ENCODE measurements at places on chromosomes 11 and 22.
A peak's percentile ranks its signal among the peaks of the same experiment; 100 is the strongest.

DNA sequence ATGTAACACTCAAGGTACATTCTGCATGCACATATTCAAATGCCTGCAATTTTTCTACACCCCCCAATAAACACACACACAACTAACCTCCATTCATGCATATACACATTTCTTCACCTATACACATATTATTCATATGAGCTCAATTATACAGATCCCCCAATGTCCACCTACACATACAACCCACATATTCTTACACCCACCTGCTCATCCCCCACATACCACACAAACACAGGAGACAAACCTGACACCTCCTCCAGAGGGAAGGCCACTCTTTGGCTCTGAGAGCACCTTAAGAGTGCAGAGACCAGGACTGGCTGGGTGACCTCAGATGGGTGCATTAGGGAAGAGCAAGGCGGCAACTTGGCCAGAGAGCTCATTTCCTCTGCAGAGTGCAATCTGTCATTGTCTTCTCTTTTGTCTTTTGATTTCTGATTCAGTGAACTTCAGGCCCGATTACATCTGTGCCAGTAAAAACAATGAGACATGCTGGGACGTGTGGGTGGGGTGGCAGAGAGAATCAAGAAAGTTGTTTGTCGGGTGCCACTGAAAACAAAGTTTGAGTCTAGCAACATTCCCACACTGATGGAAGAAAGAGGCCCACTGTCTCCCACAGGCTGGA, 208.4 kb downstream of the NXPE2 start:
- DNase-seq, result no peak

DNA sequence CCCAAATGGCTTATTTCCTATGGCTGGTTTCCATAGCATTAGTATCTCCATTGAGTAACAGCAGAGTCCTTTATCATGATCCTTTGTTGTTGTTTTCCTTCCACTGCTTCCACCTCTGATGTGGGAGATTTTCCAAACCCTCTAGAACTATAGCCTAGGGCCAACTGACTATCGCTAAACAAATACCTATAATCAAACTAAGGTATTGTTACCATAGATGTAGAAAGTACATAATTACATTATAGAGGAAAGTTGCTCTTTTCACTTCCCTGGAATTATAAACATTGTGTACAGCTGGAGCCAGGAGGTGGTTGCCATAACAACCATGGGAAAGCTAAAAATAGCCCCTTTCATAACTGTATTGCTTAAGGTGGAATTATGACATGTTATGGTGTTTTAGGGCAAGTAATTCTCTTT, 47.0 kb upstream of the ALKBH3 start:
- no peak for DNase-seq

DNA sequence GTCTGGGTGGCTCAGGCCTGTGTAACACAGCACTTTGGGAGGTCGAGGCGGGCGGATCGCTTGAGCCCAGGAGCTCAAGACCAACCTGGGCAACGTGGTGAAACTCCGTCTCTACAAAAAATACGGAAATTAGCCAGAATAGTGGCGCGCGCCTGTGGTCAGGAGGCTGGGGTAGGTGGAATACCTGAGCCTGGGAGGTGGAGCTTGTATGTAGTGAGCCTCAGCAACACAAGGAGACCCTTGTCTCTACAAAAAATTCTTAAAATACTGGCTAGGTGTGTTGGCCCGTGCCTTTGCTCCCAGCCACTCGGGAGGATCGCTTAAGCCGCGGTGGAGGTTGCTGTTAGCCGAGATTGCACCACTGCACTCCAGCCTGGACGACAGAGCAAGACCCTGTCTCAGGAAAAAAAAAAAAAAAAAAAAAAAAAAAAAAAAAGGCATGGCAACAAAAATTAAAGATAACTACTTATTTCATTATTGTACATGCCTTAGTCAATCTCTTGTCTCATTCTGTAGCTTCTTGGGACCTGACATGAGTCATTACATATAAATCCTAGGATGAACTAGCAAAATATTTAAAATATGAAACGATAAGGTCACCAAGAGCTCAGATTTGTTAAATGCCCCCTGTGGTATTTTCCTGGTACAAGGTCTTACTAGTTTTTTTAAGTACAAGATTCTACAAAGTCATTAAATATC, 1.1 kb downstream of the TAF1D start:
- peak; percentile 10 for DNase-seq

GRCh38 chr11:68052137-68052873, 13.5 kb downstream of the TCIRG1 start:
- no peak for DNase-seq

DNA sequence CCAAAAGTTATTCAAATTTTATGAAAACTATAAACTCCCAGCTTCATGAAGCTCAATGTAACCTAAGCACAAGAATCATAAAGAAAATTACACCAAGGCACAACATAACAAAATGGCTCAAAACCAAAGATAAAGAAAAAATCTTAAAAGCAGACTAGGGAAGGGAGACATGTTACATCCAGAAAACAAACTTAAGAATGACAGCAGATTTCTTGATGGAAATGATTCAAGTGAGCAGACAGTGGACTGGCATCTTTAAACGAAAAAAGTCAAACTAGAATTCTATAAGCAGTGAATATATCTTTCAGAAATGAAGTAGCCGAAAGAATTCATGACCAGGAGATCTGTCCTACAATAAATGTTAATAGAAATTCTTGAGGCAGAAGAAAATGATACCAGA, 75.6 kb downstream of the SHANK2 start:
- no peak for DNase-seq

DNA sequence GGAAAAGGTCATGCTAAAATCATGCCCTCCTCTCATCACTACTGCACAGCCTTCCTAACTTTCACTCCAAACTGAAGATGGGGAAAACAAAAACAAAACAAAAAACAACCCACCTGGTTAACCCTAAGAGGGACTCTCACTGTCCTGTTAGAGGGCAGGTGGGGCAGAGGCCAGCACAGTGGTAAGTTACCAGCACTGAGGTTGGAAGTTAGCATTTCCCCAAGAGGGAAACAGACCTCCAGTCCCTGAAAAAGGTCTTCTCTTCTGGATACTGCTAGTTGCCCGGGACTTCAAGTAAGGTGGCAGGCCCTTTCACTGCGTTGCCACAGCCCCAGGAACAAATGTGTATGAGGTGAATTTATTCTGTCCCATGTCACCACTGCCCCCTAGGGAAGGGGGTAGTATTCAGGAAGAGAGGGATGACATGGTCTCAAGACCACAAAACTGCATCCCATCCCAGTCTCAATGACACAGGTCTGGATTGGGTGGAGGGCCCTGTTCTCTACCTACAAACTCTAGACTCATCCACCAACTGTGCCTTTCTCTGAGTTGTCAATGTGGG, 792 bp upstream of the ADAMTS8 start:
- DNase-seq, result no peak

- no peak for DNase-seq
Observed at GRCh38 chr22:44859641-44860040, 107.3 kb downstream of the ARHGAP8 start.

DNA sequence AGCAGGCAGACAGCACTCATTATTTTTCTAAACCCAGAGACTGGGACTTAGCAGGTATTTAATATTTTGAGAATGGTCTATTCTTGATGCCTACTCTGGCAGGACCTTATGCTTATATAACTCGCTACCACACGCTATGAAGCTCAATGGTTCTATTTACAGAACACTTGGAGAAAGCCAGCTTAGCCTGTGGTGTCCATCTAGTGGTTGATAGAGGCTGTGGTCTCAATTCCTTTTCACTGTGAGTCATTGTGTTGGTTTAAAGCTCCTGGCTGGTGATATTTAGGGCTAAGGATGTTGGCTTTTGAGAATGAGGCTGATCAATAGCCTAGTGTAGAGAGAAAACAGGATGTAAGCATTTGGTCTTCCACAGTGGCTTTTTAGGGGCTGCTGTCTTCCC, 206.4 kb downstream of the DBX1 start:
- no peak for DNase-seq

DNA sequence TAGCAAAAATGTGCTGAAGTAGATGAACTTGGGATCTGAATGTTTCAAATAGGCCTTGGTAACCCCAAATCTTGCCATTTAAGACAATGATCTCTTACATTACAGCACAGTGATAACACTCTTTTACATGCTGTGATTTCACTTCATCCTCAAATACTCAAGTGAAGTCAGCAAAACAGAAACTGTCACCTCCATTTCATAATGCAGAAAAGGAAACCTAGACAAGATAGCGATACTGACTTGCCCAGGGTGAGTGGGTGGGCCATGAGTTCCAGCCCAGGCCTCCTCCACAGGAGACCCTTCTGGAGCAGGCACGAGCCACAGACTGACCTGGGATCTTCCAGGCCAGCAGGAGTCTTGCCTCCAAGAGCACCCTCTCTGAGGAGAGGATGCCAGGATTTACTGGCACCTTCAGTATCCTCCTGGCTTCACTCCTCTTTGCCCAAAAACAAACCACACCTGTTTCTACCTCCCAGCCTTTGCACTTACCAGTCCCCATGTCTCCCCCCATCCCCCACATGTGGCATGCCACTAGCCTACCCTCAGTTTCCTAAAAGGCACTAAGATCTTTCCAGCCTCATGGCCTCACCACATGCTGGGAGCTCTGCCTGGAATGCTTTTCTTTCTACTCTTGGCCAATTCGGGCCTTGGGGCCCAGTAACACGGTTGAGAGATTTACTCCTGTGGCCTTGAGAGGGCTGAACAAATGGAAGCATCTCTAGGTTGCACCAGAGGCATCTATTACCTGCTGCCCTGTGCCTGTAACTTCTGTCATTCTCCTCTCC, 1.9 kb upstream of the DGAT2 start:
- no peak for DNase-seq

GRCh38 chr11:4619514-4619913, 11.5 kb upstream of the TRIM68 start:
- DNase-seq, result no peak
